Stimulated activated CD8-positive, alpha-beta memory T cell treated with anti-CD3 and anti-CD28 coated beads, Interleukin-15, amount 100 ng/mL, for 48 hours (primary cell): ENCODE measurements at places on chromosomes 7 and 10.

DNA sequence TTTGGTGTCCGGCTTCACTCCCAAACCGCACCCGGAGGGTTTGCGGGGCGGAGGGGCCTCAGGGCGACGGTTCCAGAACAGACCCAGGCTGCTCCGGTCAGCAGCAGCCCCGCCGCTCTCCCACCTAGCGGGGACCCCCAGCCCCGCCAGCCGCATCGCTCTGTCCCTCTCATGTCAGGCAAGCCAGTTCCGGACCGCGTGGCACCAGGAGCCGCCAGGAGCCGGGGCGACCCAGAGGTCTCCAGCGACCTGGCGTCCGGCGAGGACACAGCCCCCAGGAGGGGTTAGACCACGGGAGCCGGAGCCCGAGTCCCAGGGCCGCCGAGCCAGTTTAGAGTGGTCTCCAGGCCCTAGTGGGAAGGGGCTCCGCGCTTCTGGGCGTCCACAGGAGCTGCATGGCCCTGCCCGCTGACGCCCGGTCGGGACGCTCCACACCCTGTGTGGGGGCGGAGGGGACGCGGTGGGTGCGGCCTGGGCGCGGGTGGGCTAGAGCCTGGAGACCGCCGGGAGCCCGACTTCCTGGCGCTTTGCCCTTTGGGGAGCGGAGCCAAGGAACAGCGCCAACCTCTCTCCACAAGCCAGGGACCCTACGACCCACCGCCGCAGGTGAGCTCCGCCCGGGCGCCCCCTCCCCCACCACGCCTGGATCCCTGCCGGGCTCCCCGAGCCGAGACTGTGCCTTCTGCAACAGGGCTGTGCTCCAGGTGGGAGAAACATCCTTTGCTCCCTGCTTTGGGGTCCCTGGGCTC, 43.4 kb downstream of the ZNF117 start:
- no peak for DNase-seq

GRCh38 chr7:29884399-29885272, 78.3 kb downstream of the WIPF3 start:
- no peak for DNase-seq

DNA sequence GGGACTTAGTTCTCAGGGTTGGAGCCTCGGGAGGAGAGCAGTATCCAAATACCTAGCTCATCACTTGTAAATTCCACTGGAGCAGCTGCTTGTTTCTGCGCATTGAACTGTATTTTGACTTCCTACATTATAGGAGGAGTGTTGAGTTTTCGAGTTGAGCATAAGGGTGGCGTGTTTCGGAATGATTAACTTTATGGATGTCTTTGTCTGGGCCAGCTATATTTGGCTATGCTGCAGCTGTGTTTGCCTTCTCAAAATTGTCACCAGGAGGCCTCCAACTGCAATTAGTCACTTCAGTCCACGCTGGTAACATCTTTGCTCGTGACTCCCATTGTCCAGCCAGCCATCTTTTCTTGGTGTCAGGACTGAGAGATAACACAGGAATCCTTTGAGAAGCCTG, 9.1 kb downstream of the CELF2 start:
- DNase-seq, result no peak

DNA sequence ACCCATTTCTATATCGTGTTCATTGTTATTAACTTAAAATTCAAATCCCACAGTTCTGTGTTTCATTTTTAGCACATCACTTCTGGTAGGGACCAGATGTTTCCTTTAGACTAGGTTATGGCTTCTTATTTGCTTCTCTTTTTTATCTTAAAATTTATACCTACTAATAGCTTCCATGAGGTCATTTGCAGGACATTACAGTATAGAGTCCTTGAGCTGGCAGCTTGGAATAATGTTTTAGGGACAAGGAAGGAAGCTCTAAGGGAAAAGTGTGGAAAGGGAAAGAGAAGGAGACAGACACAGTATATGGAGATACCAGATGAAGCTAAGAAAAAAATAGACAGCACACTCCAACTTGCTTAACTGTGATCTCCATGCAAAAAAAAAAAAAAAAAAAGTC, 48.8 kb upstream of the CD36 start:
- no peak for DNase-seq

DNA sequence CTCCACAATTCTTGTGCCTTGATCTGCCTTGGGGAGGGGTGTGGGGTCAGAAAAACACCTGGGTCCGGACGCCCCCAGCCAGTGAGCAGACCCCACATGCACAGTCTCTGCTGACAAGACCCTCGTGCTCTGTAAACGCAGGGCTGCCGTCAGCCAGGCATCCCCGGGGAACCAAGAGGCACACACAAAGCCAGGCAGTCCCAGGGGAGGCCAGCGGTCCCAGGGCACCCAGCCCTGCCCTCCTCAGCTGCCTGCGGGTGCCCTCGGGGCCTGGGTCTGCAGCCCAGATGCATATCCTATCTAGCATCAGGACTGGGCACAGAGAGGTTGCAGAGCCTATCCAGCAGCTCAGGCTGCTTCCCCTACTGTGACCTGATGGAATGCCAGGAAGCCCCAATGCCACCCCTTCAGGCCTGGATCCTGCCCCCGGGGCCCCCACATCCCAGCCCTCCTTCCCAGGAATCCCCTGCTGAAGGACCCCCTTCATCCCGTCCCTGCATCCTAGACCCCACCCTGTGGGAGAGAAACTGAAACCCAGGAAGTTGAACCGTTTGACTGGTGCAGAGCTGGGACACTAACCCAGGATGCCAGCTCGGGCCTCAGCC, 92.4 kb downstream of the MICALL2 start:
- no peak for DNase-seq

- DNase-seq, result no peak
Measured at GRCh38 chr10:70851597-70852475, 36.1 kb downstream of the SGPL1 start.

GRCh38 chr10:101773923-101774588, 1.9 kb downstream of the FGF8 start:
- no peak for DNase-seq
